Activated B cell treated with CpG ODN at 0.5 μM for 24 hours (primary cell): ENCODE measurements at places on chromosomes 12 and 14.

DNA sequence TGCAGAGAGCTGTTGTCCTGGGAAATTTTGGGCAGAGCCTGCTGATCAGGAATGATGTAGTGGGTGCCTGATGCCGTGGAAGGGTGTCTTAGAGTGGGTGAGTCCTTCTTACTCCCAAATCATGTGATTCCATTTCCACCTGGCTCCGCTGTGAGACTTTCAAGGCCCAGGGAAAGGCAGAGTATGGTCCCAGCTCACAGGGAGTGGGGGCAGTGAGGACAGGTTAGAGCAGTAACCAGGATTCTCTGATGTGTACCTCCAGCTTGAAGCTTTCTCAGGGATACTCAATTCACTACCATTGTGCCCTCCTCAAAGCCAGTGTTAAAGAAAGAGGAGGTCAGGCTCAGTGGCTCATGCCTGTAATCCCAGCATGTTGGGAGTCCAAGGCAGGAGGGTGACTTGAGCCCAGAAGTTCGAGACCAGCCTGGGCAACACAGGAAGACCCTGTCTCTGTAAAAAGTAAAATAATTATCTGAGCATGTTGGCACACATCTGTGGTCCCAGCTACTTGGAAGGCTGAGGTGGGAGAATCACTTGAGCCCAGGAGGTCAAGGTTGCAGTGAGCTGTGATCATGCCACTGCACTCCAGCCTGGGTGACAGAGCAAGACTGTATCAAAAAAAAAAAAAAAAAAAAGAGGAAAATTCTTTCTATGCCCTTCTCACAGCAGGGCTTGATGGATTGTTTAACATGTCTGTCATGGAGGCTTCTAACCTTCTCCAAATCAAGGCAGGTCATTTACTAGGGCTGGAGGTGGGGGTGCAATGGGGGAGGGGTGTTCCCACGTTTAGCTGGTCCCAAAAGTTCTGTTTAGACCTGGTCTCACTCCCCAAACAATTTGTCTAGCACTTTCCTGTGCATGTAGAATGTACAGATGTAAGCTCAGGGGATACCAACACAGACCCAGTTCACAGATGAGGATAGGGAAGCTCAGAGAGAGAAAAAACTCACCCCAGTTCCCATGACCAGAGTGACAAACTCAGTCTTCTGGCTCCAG, 12.5 kb upstream of the IQSEC3 start:
- no peak for DNase-seq

GRCh38 chr12:1593174-1594005, 991 bp downstream of the FBXL14 start:
- DNase-seq: no peak

DNA sequence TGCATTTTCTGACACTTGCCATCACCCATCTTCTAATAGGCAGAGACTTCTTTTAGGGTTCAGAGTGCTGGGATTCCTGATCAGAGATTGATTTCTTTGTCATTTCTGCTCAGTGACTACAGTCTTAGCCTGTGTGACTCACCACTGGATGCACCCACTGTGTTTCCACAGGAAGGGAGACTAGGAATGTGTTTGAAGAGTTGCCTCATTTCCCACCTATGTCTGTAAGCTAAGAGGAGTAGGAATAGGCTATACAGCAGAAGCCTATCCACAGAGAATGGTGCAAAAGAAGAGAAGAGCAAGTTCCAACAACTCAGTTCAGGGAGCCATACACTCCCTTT, 60.2 kb upstream of the ACTN1 start:
- DNase-seq: no peak

DNA sequence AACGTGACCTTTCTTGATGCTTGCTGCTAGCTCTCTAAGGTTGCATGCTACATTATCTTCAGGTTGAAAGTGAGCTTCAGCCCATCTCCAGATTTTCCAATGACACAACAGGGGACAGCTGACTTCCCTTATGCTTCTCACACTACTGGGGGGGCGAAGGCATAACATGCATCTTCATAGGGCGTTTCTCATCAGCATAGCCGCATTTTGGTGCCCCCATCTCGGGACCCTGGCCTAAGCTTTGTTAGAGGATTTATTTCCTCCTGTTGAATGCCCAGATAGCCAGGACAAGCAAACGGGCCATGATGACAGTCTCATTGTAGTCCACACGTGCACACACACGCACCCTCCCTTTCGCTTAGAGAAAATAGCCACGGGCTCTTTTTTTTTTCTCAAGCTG, 30.7 kb downstream of the SSPN start:
- no peak for DNase-seq

DNA sequence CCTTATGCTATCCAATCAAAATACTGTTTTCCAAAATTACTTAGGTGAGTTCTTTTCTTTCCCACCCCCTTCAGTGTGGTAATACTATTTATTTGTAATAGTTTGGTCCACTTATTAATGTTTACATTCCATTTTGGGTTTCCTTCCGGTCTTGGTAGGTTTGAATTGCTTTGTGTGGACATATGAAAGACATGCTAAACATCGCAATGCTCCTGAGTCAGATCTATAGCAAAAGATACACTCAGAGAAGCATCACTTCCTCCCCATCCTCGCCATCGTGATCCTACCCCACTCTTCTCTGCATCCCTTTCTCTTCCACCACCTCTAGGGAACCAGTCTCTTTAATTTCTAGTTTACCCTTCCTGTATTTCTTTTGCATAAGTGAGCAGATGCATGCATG, 30.0 kb downstream of the TUNAR start:
- DNase-seq: no peak

DNA sequence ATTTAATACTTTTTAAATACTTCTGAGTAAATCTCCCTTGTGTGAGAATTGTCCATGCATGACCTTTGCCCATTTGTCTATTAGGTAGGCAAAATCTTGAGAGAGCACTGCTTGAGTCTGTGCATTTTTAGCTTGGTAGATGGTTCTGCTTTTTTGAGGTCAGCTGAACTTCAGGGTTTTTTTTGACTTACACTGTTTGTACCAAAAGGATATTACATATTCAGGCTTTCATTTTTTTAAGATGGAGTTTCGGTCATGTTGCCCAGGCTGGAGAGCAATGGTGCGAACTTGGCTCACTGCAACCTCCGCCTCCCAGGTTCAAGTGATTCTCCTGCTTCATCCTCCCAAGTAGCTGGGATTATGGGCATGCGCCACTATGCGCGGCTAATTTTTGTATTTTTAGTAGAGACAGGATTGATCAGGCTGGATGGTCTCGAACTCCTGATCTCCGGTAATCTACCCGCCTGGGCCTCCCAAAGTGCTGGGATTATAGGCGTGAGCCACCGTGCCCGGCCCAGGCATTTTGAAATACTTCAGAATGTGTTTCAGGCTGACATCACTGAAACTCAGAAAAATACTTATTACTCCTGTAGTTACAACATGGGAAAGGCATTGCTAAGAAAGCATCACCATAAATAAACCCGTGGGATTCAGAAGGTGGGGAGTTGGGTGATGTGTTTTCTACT, 11.1 kb downstream of the RASSF3 start:
- peak; percentile 32 for DNase-seq

GRCh38 chr14:76257842-76258397, 106.2 kb downstream of the GPATCH2L start:
- DNase-seq: no peak

GRCh38 chr14:72744416-72745120, 149.3 kb downstream of the DPF3 start:
- DNase-seq: no peak

- no peak for DNase-seq
Measured at GRCh38 chr14:61475316-61475715, 153.9 kb downstream of the PRKCH start.

- no peak for DNase-seq
Measured at GRCh38 chr14:22479132-22479531, 109.9 kb downstream of the DAD1 start.

DNA sequence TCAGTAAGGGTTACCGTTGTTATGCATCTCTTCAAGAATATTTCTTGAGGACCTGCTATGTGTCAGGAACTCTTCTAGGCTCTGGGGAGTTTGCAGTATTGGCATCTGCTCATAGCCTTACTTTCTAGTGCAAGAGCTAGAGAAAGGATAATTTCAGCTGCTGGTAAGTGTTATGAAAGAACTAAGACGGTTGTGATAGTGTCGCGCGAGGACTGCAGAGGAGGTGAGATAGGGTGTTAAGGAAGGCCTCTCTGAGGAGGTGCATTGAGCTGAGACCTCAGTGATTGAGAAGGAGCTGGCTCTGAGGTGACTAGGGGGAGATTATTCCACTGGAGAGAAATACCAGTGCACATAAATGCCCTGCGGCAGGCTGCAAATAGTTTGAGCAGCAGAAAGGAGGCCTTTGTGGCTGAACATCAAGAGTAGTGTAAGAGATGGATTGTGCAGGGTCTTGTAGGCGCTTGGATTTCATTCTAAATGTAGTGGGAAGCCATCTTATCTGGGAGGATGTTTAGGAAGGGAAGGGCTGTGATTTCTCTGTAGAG, 824 bp downstream of the DDX55 start:
- DNase-seq: no peak

DNA sequence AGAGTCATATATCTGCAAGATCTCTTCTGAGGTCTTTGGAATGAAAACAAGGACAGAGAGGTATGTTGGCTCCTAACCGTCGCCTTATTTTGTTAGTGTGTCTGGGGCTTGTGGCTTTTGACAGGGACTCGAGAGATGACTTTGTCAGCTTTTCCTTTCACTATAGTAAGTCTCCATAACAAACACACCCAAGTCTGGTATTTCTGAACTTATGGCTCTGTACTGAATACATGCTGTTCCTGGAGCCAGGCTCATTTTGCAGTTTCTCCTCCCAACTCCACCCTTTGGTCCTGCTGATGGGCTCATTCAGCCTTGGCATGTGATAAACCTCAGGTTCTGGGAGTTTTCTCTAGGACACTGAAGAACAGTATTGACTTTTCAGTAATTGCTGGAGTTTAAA, 27.7 kb upstream of the TMED10 start:
- DNase-seq: no peak

- DNase-seq: no peak
Measured at GRCh38 chr14:77155083-77155482, 13.5 kb upstream of the ZDHHC22 start.

DNA sequence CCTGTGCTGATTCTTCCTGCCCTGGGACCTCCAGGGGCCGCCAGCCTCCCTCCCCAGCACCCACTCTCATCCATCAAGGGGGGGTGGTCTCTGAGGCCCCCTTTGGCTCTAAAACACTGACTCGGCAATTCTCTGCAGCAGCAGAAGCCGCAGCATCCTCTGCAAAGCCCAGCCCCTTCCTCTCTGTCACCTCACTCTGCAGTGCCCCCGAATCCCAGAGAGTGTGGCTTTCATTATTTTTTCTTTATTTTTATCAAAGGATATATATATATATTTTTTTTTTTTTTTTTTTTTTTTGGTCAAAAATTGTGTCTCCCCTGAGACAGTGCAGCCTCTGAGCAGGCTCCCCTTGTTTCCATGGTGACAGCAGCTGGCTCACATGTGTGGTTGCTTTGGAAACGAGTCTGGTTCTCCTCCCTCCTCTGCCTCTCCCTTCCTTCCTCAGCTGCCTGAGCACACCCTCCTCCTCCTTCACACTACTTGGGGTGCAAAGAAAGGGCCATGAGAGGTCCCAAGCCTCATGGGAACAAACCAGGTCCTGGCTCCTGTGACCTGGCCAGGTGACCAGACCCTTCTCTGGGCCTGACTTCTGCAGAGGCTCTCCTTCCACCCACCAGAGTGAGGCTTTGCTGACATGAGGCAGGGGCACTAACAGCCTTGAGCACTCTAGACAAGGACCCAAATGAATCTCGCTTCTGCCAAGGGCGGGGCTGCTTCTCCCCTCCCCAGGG, 100.5 kb downstream of the LRRC74A start:
- no peak for DNase-seq

GRCh38 chr12:68837215-68837614, 29.2 kb downstream of the MDM2 start:
- DNase-seq: no peak

DNA sequence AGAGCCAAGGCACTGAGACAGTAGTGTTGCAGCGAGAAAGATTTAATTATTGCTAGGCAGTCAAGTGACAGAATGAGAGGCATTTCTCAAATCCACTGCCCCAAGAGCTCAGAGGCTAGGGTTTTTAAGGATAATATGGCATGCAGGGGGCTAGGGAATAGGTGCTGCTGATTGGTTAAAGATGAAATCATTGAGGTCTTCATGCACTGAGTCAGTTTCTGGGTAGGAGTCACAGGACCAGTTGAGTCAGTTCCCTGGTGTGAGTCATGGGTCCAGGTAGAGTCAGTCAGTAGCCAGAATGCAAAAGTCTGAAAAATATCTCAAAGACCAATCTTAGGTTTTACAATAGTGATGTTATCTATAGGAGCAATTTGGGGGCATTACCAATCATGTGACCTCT, 323.8 kb downstream of the RGS6 start:
- DNase-seq: no peak

DNA sequence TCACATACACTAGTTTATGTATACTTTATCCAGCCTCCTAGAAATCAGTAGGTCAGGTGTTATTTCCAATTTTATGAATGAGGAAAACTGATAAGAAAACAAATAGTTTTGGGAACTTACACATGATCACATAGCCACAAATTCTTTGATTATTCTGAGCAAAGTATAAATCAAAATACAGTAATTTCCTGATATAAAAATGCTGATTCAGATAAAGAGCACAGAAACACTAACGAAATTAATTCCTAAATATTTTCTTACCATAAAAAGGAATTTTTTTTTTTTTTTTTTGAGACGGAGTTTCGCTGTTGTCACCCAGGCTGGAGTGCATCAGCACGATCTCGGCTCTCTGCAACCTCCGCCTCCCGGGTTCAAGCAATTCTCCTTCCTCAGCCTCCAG, 275.4 kb downstream of the SOX5 start:
- DNase-seq: no peak

DNA sequence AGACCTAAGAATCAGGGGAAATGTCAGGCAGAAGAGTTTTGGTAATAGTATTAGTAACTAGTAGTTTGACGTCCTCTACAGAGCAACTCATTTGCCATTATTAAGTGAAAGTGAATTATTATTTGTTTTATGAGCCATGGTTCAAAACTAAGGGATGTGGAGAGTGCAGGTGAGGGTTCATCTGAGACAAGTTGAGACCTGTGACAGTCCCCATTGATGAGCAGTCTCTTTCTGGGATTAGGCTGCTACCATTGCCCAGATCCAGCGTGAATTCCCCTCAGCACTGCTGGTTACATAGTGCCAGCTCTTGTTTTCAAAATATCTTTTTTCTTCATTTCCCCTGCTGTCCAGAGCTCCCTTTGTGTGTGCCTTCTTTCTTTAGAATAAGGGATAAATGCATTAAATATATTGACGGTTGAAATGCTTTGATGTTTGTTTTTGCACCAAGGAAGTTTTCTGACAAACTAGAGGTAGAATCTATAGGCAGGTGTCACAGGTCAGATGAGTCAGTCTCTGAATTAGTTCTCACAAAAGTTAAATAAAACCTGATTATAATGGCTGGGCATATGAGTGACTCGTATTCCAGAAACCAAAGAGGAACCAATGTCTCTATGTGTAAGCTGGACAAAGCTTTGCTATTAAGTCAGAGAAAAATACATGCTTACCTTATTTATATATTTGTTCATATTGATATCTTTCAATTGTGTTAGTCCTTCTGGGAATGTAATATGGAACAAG, 381.4 kb downstream of the TMEM117 start:
- DNase-seq: no peak

- no peak for DNase-seq
Measured at GRCh38 chr14:98138666-98139065, 1133.3 kb downstream of the BCL11B start.
